Thymus (tissue), 14 donors: ENCODE measurements at places on chromosomes 7 and 10. TPM values are rescaled to one million over a fixed set of nuclear protein-coding genes. Genes with fewer than 3 reads are reported as not detected.

GCK gene
- polyA plus RNA-seq: 0.30 TPM

DNA sequence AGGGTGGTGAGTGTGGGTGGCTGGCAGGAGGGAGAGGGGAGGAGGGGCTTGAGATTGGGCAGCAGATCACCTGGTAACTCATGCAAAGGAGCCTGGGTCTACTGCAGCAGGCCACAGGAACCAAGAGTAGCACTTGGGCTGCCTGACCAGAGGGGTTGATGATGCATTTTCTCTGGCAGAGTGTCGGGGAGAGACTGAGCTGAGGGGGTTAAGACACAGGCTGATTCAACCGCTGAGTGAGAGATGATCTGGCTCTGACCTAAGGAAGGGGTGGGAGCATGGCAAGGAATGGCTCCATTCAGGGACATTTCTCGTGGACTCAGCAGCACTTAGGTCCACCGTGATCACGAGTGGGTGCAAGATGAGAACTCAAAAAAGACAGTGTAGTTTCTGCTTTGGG, 115.5 kb upstream of the STK17A start:
- H3K27me3 ChIP-seq: peaks cover 4% of the 10 kb centered on the region
- H3K36me3 ChIP-seq: no peaks in the 10 kb centered on the region
- no peak overlapping the region for H3K27ac ChIP-seq

DNA sequence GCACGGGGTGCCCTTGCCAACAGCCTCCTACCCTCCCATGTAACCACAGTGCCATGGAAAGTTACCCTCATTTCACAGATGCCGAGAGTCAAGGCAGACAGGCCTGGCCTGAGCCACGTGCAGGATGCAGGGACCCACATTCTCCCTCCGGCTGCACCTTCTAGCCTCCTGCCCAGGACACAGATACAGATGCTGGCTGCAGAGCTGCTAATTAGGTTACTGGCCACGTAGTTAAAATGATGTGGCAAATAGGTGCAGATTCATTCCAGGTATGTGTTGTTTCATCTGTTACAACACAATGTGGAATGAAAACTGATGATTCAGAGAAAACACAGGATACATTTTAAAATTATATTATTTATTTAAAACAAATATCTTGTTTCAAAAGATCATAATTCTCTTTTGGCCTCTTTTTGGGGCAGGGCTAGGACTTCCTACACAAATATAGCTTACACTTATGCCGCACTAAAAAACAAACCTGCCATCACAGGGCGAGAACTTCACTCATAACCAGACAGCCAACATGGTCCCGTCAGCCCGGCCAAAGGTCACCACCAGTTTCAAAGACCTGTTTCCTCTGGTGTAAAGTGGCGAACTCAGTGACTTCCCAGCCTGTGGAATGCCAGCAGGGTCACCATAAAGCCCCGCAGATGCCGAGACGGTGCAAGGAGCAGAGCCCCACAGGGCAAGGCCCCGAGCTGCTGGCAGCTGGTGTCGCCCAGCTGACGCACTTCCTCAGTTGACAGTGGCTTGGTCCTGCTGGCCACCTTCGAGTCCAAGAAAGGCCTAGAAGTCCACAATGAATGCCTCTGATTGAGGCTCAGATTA, 83.5 kb downstream of the TNS3 start:
- peaks cover 29% of the 10 kb centered on the region for H3K4me1 ChIP-seq
- H3K36me3 ChIP-seq: no peaks in the 10 kb centered on the region
- no peaks in the 10 kb centered on the region for H3K27me3 ChIP-seq
- H3K4me3 ChIP-seq: no peak overlapping the region

GRCh38 chr10:67788028-67788886, 49.7 kb downstream of the DNAJC12 start:
- no peak for DNase-seq
- H3K4me1 ChIP-seq: peaks cover 5% of the 10 kb centered on the region
- no peaks in the 10 kb centered on the region for H3K36me3 ChIP-seq
